ENCODE measurements at places on chromosomes 2 and 18. TPM values are rescaled to one million over a fixed set of nuclear protein-coding genes. Genes with fewer than 3 reads are reported as not detected.

- DNase-seq: no peak
Observed at GRCh38 chr2:25481381-25482300, 139.9 kb upstream of the DNMT3A start.

DNA sequence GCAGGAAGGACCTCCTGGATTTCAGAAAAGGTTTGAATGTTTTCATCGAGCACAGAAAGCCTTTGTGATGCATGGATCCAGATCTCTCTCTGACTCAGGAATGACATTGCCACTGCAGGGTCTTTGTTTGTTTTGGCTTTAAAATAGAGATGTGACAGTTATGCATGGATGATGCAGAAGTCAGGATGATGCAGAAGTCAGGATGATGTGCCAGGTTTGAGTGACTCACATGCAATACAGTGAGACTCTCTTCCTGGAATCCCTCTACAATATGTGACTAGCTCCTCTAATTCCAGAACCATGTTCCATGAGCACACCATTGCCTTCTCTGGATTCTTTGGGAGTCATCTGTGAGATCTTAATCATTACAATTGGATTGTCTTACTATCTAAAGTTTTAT is 177.9 kb upstream of the RAB6C start:
- DNase-seq: no peak

DNA sequence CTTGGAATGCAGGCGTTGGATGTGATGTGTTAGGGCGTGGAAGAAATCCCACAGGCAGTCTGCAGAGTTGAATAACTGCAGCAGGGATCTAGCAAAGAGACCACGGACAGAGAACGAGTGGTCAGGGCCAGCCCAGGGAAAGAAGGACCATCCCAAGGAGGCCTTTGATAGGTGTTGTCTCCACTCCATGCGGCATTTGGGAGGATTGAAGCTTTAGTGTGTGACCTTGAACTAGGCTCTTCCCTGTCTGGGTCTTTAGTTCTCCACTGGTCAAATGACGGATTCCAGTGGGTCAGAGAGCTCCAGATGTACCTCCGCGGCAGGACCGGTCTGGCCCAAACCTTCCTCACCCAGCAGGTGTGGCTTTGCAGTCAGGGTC is 18.4 kb downstream of the GREB1 start:
- DNase-seq: no peak

DNA sequence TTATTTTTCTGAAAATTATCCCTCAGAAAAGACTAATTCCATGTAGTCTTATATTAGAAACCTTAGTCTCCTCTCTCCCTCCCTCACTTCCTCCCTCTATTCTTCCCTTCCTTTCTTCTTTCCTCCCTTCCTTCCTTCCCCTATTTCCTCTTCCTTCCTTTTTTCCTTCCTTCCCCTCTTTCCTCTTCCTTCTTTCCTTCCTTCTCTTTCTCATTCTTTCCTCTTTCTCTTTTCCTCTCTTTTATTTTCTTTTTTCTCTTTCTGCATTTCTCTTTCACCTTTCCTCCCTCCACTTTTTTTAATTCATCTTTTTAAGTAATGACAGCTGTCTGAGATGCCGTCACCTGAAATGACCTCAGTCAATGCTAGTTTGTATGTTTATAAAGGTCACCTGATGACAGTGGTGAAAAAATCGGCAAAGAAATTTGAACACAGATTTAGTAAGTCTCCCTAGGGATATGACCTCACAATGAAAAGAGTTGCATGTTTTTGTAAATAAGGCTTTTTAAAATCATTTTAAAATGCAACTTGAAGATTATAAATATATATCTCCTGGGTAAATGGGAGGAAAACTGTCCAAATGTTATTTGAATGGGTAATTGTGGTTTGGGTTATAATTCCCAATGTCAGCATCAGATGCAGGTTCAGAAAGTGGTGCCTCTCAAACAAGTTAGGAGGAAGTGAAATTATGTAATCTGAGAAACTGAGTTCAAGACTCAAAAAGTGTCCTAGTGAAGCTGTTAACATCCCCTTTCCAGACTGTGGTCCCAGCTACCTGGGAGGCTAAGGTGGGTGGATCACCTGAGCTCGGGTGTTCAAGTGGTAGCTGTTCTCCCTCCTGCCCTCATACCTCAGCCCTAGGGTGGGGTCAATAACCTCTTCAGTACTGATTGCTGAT is 90.3 kb upstream of the ST3GAL5 start:
- no peak for DNase-seq

DNA sequence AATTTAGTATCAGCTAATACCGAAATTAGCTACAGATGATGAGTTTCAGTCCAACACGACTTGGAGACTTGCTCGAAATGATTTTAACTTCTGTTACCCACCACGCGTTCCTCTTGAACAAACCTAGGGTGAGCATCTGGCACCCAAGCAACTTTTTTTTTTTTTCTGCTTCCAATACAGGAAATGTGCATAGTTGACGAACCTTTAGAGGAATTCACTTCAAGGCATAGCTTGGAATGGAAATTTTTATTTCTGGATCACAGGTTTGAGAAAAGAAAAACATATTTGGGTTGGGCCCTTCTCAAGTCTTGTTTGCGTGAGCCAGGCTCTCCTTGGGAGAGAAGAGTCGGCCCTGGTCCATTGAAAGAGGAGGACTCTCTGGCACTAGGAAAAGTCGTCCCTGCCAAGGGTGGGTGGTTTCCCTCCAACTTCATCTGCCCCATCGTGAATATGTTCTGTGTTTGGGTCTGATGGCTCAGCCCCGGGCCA is 37.4 kb upstream of the RPL31 start:
- DNase-seq: no peak

DNA sequence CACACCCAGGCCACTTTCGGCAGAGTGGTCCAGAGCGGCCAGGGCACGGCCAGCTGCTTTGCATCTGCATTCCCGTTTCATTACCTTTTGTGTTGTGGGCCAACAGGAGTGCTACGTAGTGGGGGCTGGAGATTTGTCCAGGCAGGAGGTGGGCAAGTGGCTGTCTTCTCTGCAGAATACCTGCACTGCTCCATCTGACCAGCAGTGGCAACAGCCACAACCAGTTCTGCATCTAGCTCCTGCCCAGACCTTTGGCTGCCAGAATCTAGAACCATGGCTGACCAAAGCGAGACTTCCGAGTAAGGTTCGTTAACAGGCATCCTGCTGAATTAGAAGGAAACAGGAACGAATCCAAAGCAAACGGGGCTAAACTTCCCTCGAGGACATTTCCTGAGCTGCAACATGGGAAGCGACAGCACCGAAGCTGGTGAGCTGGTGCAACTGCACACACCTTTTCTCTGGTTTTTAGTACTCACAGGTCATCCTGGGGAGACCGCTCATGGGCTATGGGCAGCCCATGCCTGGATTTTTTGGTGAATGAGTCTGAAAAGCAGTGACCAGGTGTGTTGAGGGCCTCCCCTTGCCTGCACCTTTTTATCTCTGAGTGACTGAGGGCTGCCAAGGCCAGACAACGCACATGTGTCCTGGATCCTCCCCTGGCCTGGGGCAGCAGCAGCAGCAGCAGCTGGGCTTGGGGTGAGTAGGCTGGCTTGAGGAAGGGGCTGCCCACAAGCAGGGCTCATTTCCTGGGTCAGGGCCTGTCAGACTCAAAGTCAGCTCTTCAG is 10.5 kb downstream of the GDF7 start:
- DNase-seq: no peak

- DNase-seq: no peak
Observed at GRCh38 chr2:930935-931334, 19.7 kb upstream of the SNTG2 start.

GRCh38 chr2:230161184-230161583 is 58.6 kb downstream of the SP110 start:
- DNase-seq: no peak

DNA sequence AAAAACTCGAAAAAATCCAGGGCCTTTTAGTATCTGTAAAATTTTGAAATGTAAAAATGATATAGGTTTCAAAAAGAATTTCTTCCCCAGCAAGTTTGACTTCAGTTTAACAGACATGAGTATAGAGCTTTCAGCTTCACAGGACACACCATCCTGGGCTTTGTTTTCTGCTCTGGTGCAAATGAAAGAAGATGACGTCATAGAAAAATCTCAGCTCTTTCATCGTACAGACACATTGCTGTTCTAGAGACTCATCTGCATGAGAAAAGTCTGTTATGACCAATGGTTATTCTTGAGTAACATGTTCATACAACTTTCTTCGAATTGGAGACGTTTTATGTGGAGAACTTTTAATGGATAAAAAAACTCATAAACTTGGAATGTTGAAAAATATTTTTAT is 111.7 kb upstream of the DYNAP start:
- no peak for DNase-seq

GRCh38 chr2:45897842-45898241 is 246.4 kb downstream of the PRKCE start:
- DNase-seq: no peak

- no peak for DNase-seq
Observed at GRCh38 chr18:43596105-43596712, 318.9 kb upstream of the SYT4 start.

- no peak for DNase-seq
Observed at GRCh38 chr2:219961947-219962498, 334.6 kb downstream of the SLC4A3 start.

- no peak for DNase-seq
Observed at GRCh38 chr2:164739966-164740365, 101.7 kb downstream of the COBLL1 start.

GRCh38 chr2:53381271-53381670 is 386.3 kb upstream of the CHAC2 start:
- DNase-seq: no peak

DNA sequence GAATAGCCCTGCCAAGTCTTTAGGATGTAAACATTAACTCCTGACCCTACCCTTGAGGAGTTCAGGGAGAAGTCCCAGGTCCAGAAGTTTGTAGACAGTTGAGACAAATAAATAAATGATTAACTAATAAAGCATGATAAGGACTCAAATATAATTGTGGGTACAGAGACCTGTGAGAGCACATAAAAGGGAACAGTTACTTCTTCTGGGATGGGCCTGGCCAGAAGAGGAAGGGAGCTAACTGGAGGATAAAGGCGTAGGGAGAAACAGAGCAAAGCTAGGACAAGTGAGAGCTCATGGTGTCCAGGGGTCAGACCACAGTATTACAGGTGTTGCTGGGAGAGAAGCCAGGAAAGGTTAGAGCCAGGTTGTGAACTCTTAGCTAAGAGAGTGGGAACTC is 3.0 kb downstream of the LCLAT1 start:
- DNase-seq: no peak

DNA sequence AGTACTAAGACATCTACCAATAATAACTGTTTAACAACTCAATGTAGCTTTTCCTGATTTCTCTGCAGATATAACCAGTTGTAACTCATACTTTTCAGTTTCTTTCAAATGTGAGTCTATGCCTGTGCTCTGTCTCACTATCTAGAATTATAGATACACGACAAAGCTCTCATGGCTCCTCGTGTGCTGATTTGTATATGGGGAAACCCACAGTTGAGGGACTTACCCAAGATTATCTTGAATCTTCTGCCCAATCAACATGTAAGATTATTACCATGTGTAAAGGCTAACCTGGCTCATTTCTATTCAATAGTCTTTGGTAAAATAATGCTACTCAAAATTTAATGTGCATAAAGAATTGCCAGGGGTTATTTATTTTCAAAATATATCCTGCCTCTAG is 554.4 kb downstream of the FBXO15 start:
- no peak for DNase-seq

- DNase-seq: no peak
Observed at GRCh38 chr2:180733330-180733729, 247.1 kb upstream of the UBE2E3 start.

DNA sequence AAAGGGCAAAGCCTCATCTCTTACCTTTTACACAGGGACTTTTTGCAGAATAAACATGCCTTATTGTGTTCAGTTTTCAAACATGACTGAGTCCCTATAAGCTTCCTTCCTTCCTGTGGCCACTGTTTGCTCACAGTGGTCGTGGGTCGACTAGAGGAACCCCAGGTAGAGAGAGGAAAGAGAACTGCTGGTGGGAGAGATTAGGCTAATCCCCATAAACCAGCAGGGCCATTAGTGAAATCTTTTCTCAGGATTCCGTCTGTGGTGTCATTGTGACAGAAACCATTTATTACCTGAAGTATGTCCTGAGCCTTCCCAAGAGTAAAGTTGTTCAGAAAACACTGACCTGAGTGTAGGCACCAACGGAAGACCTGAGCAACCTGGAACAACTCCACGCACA is 21.3 kb upstream of the BOD1L2 start:
- no peak for DNase-seq

DNA sequence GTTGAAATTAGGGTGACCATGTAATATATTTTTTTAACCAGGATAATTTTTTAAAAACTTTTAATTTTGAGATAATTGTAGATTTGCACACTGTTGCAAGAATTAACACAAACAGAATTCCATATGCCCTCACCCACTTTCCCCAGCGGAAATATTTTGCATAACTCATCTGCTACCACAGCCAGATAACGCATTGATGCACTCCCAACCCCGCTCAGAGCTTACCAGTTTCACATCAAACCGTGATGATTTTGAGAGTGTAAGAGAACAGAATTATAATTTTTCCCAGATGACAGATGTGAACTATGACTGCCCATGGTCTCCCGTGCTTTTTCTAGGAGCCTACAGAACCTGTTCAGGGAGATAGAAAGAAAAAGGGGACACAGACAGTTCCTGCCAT is 35.2 kb upstream of the LDLRAD4 start:
- DNase-seq: no peak

DNA sequence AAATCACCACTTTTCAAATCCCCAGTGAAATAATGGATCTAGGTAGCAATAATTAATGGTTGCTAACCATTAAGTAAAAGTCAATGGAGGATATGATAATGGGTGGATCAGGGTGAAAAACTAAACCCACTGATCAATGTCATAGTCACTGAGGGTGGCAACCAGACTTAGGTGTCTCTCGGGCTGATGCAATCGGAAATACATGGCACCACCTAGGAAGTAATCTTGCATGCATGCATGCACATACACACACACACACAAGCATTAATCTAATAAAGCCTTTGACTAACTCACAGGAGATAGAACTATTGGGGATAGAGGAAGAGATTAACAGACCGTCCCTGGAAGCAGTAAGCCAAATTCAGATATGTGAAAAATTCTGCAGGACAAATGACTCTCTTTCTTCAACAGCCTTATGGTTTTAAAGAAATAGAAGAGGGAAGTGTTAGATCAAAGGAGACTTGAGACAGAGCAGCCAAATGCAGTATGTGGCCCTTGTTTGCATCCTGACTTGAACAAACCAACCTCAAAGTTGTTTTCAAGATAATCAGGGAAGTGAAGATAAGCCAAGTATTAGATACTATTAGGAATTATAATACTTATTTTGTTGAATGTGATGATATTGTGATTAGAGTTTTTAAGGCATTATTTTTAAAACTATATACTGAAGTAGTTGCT is 186.0 kb upstream of the RMP24 start:
- no peak for DNase-seq

DNA sequence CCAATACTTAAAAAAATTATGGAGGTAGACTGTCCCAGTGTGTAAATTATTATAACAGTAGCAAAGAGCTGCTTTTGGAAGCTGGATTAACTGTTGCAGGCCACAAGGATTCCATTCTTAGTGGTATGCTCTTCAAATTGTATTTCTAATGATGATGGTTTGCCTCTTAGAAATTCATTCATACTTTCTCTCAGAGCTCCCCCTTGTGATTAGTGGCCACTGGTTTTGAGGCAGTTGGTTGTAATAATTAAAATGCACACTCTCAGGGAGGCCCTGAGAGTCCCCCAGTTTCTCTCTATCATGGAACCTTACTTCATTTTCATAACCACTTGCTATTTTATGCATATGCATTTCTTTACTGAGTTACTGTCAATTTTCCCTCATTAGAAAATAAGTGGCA is 122.5 kb downstream of the PLA2R1 start:
- DNase-seq: no peak

IMPACT gene
- total RNA-seq: 17.8 TPM

KIF1A gene
- total RNA-seq: 0.19 TPM

TUBB8B gene
- not detected for total RNA-seq

GALNT13 gene
- 1.8 TPM for total RNA-seq

SPC25 gene
- total RNA-seq: not detected

NMUR1 gene
- 0.65 TPM for total RNA-seq

SLC9A2 gene
- 0.13 TPM for total RNA-seq

DDX1 gene
- 52.4 TPM for total RNA-seq
